ENCODE measurements at places on chromosomes 2 and 18.

GRCh38 chr2:31578316-31578715 is 2.4 kb downstream of the SRD5A2 start:
- DNase-seq, result no peak

DNA sequence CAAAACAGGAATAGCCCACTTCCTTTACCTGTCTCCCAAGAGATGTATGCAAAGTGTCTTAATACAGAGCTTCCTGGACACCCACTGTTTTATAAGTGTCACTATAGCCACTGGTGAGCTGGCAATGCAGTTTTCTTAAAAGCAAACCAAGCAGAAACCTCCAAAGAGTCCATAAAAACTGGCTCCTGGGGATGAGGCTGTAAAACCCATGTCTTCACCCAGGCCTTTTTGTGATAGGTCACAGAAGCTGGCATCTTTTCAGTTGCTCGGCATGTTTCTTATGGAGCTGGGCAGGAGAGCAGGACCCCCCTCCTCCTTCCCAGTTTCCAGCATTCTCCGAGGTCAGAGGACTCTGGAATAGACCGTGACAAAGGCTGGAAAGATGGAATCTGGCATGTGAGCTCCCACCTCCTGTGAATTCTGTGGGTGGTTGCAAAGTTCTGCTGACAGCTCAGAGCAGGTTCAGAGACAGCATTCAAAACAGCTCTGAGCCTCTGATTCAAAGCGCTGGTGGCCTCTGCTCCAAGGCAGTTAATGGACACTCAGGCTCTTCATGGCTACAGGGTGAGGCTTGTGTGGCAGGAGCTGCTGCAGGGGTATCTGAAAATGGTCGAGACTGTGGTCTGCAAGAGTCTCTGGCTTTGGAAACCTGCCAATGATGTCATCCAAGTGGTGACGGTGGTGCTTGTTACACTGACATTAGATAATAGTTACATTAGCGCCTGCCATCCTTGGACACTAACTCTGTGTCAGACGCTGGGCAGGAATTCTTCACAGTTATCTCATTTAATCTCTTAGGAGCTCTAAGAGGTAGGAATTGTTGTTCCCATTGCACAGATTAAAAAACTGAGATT is 283.4 kb downstream of the CLIP4 start:
- no peak for DNase-seq

GRCh38 chr2:112644155-112644932 is 1.4 kb upstream of the SLC20A1 start:
- DNase-seq, result no peak

- DNase-seq, result no peak
These were observed 139.5 kb upstream of the NDUFV2 start for GRCh38 chr18:8962855-8963635.

DNA sequence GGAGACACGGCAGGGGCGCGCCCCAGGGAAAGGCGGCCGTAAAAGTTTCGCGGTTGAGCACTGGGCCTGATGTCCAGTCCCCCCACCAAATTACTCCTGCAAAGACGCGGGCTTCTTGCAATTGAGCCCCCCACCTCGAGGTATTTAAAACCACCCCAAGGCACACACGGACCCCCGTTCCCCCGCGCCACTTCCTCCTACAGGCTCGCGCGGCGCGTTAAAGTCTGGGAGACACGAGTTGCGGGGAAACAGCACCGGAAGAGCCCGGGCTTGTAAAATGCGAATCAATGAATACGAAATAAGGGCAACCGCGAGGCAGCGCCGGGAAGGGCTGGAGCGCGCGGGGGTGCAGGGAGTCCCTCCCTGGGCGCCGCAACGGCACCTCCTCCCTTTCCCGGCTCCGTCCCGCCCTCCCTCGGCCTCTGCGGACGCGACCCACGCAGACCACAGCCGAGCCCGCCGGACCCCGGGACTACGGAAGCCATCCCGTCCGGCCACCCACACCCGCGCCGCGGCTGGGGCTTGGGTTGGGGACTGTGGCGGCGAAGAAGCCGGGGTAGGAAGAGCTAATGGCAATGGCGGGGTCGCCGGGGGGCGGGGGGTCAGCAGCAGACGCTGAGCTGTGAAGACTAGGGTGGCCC is 918 bp upstream of the NETO1 start:
- no peak for DNase-seq

DNA sequence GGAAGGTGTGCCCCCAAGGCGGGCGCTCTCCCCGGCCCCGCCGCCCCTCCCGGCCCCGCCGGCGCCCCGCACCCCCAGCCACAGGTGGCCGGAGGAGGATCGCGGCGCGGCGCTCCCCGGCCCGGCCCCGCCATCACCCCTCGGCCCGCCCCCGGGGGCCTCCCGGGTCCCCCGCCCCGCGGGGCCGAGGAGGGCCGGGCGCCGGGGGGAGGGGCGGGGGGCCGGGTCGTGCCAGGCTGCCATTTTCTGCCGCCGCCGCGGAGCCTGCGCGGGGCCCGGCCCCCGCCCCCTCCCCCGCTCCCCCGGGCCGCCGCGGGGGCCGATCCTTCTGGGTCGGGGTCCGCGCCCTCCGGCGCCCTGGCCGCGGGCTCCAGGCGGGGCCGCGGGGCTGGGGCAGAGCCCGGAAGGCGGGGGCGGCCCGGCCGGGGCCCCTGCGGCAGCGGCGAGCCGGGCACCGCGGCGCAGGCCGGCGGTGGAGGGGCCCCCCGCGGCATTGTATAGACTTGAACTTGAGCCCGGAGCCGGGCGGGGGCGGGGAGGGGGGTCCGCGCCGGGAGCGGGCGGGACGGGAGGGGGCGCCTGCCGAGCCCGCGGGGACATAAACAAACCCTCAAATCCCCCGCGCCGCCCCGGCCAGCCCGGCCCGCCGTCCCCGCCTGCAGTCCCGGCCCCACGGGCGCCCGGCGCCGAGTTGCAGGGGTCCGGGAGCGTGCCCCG is 556 bp downstream of the DNMT3A start:
- no peak for DNase-seq

GRCh38 chr18:49590608-49591007 is 28.8 kb downstream of the LIPG start:
- DNase-seq, result no peak

DNA sequence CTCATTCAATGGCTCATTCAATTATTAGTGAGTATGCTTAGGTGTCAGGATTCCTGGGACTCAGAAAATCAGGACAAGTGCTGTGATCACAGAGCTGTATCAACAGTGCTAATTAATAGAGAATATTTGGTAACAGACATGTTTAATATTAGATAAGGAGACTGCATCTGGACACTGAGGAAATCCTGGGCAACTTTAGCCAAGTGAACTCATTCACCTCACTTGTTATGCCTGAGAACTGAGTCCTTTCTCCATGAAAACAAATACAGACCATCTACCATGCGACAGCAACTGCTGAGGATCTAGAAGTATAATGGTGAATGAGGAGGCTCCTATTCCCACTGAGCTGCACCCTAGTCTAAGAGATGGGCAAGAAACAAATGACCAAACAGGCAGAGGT is 23.1 kb upstream of the ATP8B1 start:
- no peak for DNase-seq

DNA sequence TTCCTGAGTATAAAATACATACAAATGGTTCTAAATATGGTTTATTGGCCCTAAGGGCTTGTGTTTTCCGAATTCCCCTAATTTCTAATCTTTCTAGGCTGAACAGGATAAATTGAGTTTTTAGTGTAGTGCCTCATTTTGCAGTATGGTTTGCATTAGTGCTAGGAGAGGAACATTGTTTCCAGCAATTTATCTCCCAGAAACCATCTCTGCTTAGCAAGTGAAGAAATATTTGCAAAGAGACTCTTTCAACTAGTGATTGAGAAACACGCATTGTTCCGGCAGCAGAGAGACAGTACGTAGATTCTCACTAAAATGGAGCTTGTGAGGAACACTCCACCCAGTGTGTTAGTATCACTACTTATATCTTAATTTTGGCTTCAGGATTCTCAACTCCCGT is 177.8 kb upstream of the EPAS1 start:
- DNase-seq, result no peak

Measured in activated CD8-positive, alpha-beta memory T cell treated with anti-CD3 and anti-CD28 coated beads for 4 hours (primary cell).